ENCODE measurements at places on chromosomes 4 and X.

DNA sequence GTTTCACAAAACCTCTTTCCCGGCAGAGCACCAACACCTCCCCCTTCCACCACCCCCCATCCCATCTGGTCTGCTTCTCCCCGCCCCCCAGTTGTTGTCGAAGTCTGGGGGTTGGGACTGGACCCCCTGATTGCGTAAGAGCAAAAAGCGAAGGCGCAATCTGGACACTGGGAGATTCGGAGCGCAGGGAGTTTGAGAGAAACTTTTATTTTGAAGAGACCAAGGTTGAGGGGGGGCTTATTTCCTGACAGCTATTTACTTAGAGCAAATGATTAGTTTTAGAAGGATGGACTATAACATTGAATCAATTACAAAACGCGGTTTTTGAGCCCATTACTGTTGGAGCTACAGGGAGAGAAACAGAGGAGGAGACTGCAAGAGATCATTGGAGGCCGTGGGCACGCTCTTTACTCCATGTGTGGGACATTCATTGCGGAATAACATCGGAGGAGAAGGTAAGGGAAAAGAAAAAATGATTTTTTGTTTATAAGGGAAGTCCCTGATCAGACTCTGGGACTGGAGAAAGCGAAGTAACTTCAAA, at the start of gene PDGFRA:
TSS of gene PDGFRA (plus strand) at position 333 of the 541 bp plus-strand sequence. CDS start 29,476 bp downstream, outside the sequence.
- peaks cover 16% of the 10 kb centered on the region for H3K4me1 ChIP-seq
- no peaks in the 10 kb centered on the region for H3K36me3 ChIP-seq
- no peak within 1 kb of the TSS for H3K27ac ChIP-seq
- peak; percentile 23 for DNase-seq
- peaks cover 35% of the 10 kb centered on the region for H3K27me3 ChIP-seq

- H3K36me3 ChIP-seq = no peaks in the 10 kb centered on the region
- no peaks in the 10 kb centered on the region for H3K27me3 ChIP-seq
- no peak overlapping the region for H3K27ac ChIP-seq
- H3K4me1 ChIP-seq = peaks cover 3% of the 10 kb centered on the region
- no peak for DNase-seq
Observed at GRCh38 chr4:141814499-141814898, 178.1 kb downstream of the IL15 start.

- H3K4me1 ChIP-seq = no peaks in the 10 kb centered on the region
- H3K36me3 ChIP-seq = no peaks in the 10 kb centered on the region
- H3K27ac ChIP-seq = no peak overlapping the region
- DNase-seq = no peak
- H3K27me3 ChIP-seq = no peaks in the 10 kb centered on the region
- no peak overlapping the region for H3K4me3 ChIP-seq
Observed at GRCh38 chr4:62490635-62491034, 1290.5 kb downstream of the ADGRL3 start.

DNA sequence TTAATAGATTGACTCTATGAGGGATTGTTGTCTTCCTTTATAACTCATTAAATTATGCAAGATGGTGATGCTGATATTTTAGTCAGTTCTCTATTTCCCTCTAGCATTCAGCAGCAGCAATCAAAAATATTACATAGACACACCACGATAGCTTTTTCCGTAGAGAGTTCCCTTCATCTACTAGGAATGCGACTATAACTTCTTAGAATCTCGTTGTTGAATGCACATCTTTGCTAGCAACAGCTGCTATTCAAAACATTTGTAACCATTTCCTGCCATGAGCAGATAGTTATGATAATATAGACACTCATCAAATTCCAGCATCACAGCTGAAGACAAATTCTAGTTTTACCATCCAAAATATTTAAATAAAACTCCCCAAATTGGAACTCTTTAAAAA, 147.4 kb upstream of the FGF13 start:
- no peaks in the 10 kb centered on the region for H3K27me3 ChIP-seq
- H3K27ac ChIP-seq = no peak overlapping the region
- peaks cover 8% of the 10 kb centered on the region for H3K4me1 ChIP-seq

DNA sequence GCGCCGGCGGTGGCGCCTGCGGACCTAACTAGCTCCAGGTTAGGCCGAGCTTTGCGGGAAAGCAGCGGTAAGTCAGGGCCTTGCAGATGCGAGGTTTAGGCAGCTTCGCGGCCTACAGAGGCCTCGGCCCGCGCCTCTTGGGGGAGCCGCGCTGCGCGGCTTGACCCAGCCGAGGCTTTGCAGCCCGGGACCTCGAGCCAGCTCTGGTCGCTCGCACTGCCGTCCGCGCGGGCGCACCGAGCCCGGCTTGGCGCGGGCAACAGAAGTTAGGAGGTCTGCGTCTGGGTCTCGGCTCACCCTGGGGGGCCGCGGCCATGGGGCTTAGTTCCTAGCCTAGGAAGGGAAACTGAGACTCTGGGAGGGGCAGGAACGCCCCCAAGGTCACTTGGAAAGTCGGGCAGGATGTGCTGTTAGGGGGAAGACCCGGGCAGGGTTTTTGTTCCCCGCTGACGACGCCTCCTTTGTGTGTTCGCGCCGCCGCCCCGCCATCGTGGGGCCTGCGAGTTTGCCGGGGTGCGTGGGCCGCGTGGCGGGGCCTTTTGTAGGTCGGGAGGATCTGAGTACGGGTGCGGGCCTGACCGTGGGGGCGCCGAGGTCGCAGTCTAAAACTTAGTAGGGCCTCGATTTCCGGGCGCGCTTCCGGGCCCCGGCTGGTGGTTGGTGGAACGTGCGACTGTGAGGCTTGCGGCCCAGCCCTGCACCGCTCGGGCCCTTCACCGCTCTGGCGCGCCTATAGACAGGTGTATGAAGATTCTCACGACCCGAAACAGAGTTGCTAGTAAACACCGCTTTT, 482 bp downstream of the RNF4 start:
- peak overlapping the region; percentile 89 for H3K27ac ChIP-seq
- H3K4me3 ChIP-seq = peak overlapping the region; percentile 66
- peak; percentile 18 for DNase-seq
- H3K4me1 ChIP-seq = peaks cover 6% of the 10 kb centered on the region

- H3K4me3 ChIP-seq = no peak overlapping the region
- DNase-seq = no peak
- H3K27ac ChIP-seq = no peak overlapping the region
- H3K27me3 ChIP-seq = no peaks in the 10 kb centered on the region
- H3K36me3 ChIP-seq = no peaks in the 10 kb centered on the region
- no peaks in the 10 kb centered on the region for H3K4me1 ChIP-seq
Observed at GRCh38 chrX:107542500-107542899, 85.8 kb upstream of the PRPS1 start.

GRCh38 chr4:81682492-81682891, 210.8 kb upstream of the RASGEF1B start:
- H3K36me3 ChIP-seq = no peaks in the 10 kb centered on the region
- peaks cover 2% of the 10 kb centered on the region for H3K4me1 ChIP-seq
- DNase-seq = no peak
- no peak overlapping the region for H3K4me3 ChIP-seq
- no peak overlapping the region for H3K27ac ChIP-seq

DNA sequence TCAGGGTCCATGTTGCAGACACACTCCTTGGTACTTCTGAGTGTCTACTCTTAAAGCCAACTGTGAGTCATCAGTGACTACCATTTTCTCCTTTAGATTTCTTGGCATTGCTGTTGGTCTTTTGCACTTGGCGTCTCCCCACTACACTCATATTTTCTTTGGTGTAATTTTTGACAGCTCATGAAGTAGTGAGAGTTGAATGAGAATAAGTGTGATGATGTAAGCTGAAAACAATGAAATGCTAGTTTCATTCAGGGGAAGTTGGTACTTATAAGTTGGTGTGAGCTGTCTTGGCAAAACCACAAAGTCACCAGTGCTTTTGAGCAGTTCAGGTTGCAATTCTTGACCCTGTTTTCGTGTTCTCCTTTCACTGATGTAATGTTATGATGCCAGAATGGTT, 142.9 kb upstream of the ARX start:
- no peak overlapping the region for H3K27ac ChIP-seq
- no peak for DNase-seq

GRCh38 chr4:186249785-186250754, 15.9 kb upstream of the F11 start:
- no peak overlapping the region for H3K4me3 ChIP-seq
- no peak for DNase-seq
- H3K27ac ChIP-seq = no peak overlapping the region
- H3K36me3 ChIP-seq = no peaks in the 10 kb centered on the region

DNA sequence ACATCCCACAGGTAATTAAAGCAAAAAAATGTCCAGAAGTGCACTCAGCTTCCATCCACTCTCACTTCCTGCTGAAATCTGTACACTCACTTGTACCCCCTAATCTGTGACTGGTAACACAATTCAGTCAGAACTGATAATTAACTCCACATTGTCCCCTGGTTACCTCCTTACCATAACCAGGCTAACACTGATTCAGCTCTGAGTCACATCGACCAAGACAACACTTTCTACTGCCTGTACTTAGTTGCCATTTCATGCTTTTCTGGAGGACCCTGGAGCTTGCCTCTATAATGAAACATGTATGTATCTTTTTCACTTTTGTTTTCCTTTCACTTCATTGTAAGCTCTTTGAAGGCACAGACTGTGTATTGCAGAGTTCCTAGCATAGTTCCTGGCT, 130.9 kb upstream of the GABRG1 start:
- no peaks in the 10 kb centered on the region for H3K36me3 ChIP-seq
- H3K4me3 ChIP-seq = no peak overlapping the region
- DNase-seq = no peak
- H3K27me3 ChIP-seq = no peaks in the 10 kb centered on the region
- no peak overlapping the region for H3K27ac ChIP-seq
- no peaks in the 10 kb centered on the region for H3K4me1 ChIP-seq

- no peak overlapping the region for H3K27ac ChIP-seq
- H3K4me3 ChIP-seq = no peak overlapping the region
- peaks cover 5% of the 10 kb centered on the region for H3K4me1 ChIP-seq
- H3K36me3 ChIP-seq = no peaks in the 10 kb centered on the region
- no peak for DNase-seq
Observed at GRCh38 chrX:19774905-19775304, 112.5 kb downstream of the SH3KBP1 start.

DNA sequence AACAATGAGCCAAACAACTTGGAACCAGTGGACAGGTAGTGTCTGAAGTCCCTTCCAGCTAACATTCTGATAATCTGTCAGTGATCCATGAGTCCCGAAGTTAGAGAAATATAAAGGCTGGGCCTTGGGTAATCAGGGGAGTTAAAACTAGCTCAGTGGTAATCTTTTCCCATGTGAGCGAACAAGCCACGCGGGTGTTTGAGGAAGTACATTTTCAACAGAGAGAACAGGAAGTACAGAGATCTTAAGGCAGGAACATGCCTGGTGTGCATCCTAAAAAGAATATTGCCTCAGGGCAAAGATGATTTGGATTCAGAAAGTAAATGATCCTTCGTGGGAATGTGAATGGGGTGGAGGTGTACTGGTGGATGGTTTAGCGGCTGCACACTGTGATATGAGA, 42.9 kb downstream of the FNIP2 start:
- no peak overlapping the region for H3K27ac ChIP-seq
- no peak overlapping the region for H3K4me3 ChIP-seq
- H3K27me3 ChIP-seq = no peaks in the 10 kb centered on the region
- no peaks in the 10 kb centered on the region for H3K4me1 ChIP-seq
- no peaks in the 10 kb centered on the region for H3K36me3 ChIP-seq

DNA sequence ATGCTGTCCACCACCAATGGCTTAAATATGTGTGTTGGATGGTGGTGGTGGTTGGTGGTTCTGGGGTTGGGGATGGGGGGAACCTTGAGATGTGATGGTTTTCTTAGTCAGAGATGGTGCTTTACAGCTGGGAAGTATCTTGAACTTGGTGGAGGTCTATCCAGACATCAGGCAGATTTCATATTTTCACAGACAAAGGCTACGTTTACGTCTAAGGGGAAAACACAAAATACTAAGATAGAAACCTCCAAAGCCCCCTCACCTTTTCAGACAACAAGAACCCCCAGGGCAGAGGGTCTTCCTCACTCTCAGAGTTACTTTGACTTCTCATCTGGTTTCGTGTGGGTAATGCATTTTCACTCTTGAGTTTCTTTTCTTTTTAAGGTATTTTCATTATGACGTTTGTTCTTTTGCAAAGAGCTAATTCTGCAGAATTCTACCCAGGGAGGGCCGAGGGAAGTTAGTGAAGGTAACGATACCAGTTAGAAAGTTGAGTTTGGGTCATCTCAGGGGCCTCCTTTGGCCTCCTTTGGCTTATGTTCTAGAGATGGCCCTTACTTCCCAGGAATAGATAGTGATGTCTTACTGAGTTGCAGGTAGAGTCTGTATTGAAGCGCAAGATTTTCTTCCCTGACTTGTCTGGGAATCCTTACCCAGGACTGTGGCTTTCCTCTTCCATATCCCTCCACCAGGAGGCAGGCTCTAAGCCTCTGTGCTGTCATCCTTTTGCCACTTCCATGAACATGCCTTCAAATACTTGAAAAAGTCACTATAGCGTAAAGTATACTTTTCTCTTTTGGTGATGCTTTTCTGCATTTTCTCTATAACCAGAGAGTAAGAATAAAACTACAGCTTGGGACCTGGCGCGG, 31.9 kb downstream of the RHOH start:
- no peaks in the 10 kb centered on the region for H3K36me3 ChIP-seq
- no peaks in the 10 kb centered on the region for H3K27me3 ChIP-seq
- no peak for DNase-seq
- no peak overlapping the region for H3K27ac ChIP-seq
- H3K4me3 ChIP-seq = no peak overlapping the region
- H3K4me1 ChIP-seq = no peaks in the 10 kb centered on the region

DNA sequence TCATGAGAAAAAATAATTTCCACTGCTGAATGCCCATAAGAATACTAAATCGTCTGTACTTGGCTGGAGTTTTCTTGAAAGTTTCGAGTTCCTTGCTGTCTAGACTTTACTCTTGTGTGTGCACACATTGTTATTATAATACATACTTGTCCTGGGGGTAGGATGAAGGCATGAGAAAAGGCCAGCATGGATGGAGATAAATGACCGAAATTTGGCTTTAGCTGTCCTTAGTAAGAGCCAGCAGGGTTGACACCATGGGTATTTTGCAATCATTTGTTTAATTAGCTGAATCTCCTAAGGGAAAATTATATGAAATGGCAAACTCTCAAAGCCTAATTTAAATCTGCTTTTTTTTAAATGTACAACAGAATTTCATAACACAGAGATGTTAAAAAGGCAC, 641.6 kb downstream of the ADGRL3 start:
- no peak overlapping the region for H3K4me3 ChIP-seq
- no peak overlapping the region for H3K27ac ChIP-seq
- H3K27me3 ChIP-seq = no peaks in the 10 kb centered on the region

GRCh38 chrX:109959356-109959871, 43.5 kb upstream of the TMEM164 start:
- no peaks in the 10 kb centered on the region for H3K36me3 ChIP-seq
- no peaks in the 10 kb centered on the region for H3K4me1 ChIP-seq
- no peak overlapping the region for H3K27ac ChIP-seq
- no peak for DNase-seq

GRCh38 chrX:149286940-149287349, 218.2 kb downstream of the IDS start:
- H3K36me3 ChIP-seq = no peaks in the 10 kb centered on the region
- no peaks in the 10 kb centered on the region for H3K4me1 ChIP-seq
- no peak overlapping the region for H3K27ac ChIP-seq
- H3K27me3 ChIP-seq = no peaks in the 10 kb centered on the region
- DNase-seq = peak; percentile 42

GRCh38 chr4:13548059-13548983, 4.0 kb upstream of the NKX3-2 start:
- no peak overlapping the region for H3K27ac ChIP-seq
- no peaks in the 10 kb centered on the region for H3K36me3 ChIP-seq
- peaks cover 43% of the 10 kb centered on the region for H3K27me3 ChIP-seq
- H3K4me1 ChIP-seq = peaks cover 2% of the 10 kb centered on the region
- no peak for DNase-seq

Data from neuronal stem cell (in vitro differentiated cells).